ENCODE measurements at places on chromosomes 7 and 10.
A peak's percentile ranks its signal among the peaks of the same experiment; 100 is the strongest.

DNA sequence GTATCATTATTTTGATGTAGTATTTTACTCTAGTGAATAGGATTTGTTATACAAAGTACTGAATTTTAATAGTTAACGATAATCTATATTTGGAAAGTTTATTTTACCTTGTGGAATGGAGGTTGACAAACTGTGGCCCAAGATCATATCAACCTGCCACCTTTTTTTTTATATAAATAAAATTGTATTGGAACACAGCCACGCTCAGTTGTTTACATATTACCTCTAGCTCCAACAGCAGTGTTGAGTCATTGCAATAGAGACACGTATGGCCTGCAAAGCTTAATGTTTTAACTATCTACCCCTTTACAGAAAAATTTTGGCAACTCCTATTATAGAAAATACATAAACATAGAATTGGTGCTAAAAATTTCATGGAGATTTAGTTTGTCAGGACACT is 239.3 kb downstream of the THSD7A start:
- no peak for DNase-seq

GRCh38 chr7:49321843-49322242 is 397.5 kb downstream of the CDC14C start:
- DNase-seq = no peak

- DNase-seq = no peak
These were observed 47.5 kb upstream of the ANTXRL start for GRCh38 chr10:46239247-46239646.

GRCh38 chr10:102647443-102648268 is 3.4 kb downstream of the TRIM8 start:
- no peak for DNase-seq

DNA sequence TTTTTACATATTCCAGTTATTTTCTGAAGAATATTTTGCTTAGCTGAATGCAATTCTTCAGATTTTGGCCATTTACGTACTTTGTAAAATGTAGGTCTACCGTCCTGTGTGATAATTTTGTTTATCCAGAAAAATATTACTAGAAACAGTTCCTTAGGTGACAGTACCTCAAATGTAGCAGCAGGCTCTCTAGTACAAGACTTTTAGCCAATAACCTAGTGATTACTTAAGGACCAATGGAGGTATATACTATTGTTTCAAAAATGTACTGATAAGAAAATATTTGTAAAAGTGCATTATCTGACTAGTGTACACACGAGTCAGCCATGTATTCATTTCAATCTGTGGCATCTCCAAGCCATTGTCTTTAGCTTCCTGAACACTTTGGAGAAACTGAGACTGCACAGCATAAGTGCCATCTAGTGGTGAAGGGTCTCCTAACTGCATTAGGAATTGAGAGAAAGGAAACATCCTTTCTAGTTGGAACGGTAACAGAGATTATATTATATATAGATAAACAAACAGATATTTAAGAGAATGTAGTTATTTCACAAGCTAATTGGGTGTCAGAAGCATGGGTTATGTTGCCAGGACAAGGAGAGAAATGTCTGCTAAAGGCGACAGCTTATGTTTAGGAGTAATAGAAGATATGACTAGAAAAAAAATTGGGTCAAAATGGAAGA is 23.7 kb downstream of the RTKN2 start:
- peak; percentile 47 for DNase-seq

GRCh38 chr10:114322344-114322743 is 82.0 kb downstream of the AFAP1L2 start:
- no peak for DNase-seq

DNA sequence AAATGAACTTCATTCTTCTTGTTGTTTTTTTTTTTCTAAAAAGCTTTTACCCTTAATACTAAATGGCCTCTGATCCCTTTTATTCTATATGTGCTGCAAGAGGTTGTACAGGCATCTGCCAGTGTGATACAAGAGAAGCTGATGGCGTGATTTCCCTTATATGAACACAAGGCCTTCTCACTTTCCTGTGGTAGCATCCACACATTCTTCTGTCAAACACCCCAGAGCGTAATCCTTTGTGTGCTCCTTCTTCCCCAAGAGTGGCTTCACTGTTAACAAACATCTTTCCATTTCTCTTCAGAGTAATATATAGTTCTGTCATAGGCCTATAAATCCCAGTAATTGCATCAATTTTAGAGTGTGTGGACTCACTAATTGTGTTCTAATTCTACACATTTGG is 86.3 kb upstream of the CAPZA2 start:
- DNase-seq = no peak

- DNase-seq = no peak
These were observed 435.6 kb upstream of the NFE2L3 start for GRCh38 chr7:25716421-25716820.

DNA sequence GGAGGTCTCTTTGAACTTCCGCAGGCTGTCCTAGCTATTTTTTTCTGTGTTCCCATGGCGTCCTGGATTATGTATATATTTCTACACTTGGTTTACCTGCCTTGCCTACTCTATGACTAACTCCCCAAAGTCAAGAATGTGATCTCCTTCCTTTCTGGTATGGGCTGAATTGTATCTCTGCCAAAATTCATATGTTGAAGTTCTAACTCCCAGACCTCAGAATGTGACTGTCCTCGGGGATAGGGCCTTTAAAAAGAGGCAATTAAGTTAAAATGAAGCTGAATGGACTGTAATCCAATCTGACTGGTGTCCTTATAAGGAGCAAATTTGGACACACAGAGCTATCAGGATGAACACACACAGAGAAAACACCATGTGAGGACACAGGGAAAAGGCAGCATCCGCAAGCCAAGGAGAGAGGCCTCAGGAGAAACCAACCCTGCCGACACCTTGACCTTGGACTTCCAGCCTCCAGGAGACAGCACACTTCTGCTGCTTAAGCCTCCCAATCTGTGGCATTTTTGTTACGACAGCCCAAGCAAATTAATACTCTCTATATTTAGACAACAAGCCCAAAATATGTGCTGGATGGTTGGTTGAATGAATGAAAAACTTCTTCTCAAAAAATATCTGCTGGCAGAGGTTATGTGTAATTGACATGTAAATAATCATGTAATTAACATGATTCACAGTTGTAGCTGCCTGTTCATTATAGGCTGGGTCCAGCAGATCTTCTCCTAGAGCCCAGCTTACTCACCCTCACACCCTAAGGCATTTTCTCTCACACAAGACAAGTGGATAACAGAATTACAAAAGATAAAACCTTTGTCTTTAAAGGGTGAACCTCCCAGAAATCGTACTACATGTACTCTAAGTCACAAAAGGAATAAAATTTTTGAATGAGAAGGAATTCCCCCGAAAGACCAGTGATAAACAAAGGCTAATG is 123.7 kb downstream of the CUBN start:
- DNase-seq = no peak

DNA sequence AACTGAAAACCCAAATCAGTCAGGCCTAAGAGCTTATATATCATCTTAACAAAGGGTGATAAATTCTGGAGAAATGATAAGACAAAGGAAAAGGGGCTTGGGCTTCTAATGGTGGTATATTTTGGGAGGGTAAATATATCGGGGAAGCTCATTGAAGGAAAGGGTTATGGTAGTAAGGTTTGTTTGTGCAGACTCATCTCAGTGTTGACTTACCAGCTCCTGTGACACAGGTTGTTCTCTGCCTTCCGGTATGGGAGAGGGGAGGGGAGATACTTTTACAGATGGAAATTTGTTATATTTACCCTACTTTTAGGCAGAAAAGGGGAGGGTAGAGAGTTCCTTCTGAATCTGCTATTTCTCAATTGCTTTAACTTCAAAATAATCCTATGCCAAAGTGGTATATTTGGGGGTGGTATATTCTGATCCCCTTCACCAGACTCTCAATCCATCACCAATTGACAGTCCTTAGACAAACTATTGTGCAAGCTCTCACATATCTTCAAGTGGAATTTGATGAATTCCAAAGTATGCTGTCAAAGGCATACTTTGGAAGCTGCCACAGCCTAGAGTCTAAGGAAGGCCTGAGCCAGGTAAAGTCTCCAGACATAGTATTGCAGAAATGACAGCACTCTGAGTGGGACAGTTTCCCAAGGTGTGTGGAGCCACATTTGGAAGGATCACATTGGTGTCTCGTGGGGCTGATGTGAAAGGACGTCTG is 13.3 kb upstream of the PAPSS2 start:
- DNase-seq = peak; percentile 19

GRCh38 chr10:17257466-17258321 is 29.7 kb downstream of the VIM start:
- peak; percentile 69 for DNase-seq

DNA sequence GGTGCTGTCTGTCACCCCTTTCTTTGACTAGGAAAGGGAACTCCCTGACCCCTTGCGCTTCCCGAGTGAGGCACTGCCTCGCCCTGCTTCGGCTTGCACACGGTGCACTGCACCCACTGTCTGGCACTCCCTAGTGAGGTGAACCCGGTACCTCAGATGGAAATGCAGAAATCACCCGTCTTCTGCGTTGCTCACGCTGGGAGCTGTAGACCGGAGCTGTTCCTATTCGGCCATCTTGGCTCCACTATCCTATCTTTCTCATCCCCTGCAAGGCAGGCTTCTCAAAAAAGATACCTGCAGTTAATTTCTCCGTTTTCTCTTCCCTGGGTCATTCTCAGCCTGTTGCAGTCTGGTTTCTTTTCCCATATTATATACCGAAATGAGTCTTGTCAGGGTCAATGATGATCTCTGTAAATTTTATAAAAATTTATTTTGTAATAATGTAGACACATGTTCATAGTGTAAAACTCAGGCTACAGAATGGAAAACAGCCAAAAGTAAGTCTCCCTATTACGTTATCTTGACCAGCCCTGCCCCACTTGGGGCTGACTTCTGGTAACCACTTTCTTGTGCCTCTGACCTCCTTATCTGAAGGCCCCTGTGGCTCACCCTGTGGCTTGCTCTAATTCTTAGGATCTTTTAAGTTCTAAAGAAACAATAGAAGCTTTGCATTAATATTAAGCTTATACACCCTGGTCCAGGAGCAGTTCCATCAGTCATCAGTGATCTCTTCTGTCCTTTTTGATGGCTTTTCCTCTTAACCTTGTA is 20.7 kb downstream of the BLVRA start:
- DNase-seq = no peak

DNA sequence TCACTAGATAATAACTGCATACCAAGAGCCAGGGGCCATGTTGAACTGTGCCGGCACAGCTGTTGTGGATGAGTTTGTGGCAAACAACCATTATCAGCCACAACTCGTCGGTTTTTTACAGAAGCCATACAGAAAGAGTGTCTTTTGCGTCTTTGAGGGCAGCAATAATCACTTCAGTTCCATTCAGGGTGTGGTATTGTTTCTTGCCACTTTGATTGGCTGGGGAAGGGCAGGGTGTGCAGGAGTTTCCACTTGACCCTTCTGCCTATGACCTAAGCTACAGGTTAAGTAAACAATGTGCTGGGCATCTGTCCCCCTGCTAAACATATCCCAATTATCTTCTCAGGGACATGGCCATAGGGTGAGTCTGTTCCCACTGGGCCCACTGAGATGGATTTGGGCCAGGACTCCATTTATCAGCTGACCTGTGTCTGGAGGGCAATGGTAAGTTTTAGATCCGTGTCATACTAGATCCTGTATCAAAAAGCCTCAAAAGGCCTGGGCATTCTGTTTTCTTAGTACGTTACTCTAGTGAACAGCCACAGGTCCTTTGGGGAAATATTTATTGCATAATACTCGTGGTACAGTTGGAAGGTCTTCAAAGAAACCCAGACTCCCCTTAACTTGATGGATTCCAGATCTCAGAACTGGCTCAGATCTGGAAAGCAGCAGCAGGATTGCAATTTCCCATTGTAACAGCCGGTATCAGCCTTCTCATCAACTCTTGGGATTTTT is 15.9 kb downstream of the ZNF3 start:
- no peak for DNase-seq

- DNase-seq = no peak
These were observed 13.8 kb downstream of the ZSCAN21 start for GRCh38 chr7:100063376-100063775.

- DNase-seq = no peak
These were observed 638.2 kb upstream of the FZD8 start for GRCh38 chr10:36280321-36280741.

GRCh38 chr7:111718886-111719285 is 156.6 kb upstream of the IMMP2L start:
- no peak for DNase-seq

DNA sequence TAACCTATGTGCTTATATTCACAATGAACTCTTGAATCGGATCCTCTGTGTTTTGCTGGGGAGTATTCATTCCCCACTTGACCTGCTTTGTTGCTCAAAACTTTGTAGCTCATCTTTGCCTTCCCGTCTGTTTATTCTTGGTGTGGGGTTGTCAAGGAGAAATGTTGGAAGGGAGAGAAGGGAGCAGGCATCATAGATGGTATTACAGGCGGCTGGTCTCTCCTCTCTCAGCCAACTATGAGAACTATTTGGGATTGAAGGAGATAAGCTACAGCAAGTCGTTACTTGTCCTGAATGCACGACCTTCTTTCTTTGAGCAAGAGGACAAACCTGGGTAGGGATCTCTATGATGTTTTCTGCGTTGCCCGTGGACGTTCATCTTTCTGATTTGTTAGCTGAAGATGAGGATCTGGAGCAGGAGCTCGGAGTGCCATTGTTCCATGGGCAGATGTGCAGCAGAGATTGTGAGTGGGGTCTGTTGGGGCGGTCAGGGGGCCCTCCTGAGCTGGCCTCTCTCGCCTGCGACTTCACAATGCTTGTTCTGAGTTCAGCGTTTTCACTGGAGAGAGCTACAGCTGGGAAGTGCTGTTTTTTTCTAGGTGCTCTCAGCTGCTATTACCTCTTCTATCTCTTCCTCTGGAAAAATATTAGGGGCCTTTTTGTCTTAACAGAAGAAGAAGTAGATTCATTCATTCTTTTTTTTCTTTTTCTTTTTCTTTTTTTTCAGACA is 126.9 kb upstream of the KLF6 start:
- DNase-seq = no peak

GRCh38 chr7:127550247-127550646 is 35.1 kb downstream of the GCC1 start:
- no peak for DNase-seq

- DNase-seq = no peak
These were observed 19.7 kb downstream of the AHR start for GRCh38 chr7:17318146-17318545.

GRCh38 chr10:119415536-119416503 is 126.7 kb downstream of the RGS10 start:
- no peak for DNase-seq

- DNase-seq = no peak
These were observed 1.7 kb downstream of the NPTX2 start for GRCh38 chr7:98618786-98619185.

- no peak for DNase-seq
These were observed 51.1 kb downstream of the ADCYAP1R1 start for GRCh38 chr7:31102973-31103850.

GRCh38 chr7:51023547-51023946 is 240.9 kb upstream of the GRB10 start:
- DNase-seq = no peak

GRCh38 chr7:25386311-25386744 is 158.0 kb upstream of the NPVF start:
- DNase-seq = no peak
